Amniotic epithelial cell (primary cell): ENCODE measurements at places on chromosomes 3 and 15.

- DNase-seq = peak; percentile 31
Observed at GRCh38 chr3:115359536-115359935, 212.4 kb upstream of the ZBTB20 start.

- no peak for DNase-seq
Observed at GRCh38 chr3:143286392-143287010, 166.9 kb downstream of the CHST2 start.

GRCh38 chr3:150238995-150239619 lies 169.0 kb upstream of the TSC22D2 start:
- peak; percentile 25 for DNase-seq

- DNase-seq = no peak
Observed at GRCh38 chr3:86147119-86147518, 843.8 kb downstream of the VGLL3 start.

GRCh38 chr3:147419781-147420224 lies 10.6 kb downstream of the ZIC1 start:
- no peak for DNase-seq

DNA sequence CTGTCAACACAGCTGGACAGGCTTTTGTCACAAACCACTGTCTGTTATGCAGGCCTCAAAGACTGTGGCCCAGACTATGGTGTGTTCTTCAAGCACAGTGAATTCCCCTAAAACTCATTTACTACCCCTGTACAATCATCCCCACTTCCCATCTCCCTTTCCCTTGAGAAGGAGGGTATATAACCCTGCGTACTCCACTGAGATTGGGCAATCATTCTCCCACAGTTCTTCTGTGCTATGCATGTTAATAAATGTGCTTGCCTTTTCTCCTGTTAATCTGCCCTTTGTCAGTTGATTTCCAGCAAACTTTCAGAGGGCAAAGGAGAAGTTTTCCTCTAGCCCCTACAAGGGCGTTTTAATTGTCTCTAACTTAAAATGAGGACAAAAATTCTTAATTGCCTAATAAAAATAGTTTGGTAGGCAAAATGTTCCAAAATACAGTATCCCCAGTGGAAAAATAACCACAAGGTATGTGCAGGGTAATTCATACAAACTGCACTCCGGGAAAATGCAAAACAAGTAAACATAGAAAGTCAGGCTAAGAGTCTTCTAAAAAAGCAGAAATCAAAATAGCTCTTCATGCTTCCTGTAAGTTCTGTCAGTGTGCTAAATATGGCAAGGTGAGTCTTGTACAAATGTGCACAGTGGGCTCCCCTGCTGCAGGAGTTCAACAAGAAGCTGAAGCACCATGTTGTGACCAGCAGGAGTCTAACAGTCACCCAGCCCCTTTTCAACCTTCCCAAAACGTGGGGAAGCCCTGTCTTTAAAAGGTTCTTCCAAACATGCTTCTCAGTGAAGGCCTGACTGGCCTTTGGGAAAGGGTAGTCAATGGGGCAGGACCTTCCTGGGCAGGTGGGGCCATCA lies 10.2 kb downstream of the ATP10A start:
- DNase-seq = no peak

GRCh38 chr3:141469720-141470119 lies 17.1 kb upstream of the RASA2 start:
- DNase-seq = no peak

DNA sequence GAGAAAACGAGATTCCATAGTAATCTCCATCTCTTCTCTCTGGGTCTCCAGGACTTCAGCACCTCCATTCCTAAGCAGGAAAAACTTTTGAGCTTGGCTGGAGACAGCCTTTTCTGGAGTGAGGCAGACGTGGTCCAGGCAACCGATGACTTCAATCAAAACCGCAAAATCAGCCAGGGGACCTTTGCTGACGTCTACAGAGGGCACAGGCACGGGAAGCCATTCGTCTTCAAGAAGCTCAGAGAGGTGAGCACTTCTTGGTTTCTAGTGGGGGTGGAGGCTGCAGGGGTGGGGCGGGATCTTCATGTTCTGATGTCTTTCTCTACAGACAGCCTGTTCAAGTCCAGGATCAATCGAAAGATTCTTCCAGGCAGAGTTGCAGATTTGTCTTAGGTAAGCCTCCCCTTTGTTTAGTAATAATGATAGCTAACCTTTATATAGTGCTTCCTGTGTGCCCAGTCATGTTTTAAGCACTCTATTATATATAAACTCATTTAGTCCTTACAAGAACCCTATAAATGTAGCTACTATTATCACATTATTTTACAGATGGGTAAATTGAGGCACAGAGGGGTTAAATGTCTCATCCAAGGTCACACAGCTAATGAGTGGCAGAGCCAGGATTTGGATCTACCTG lies 35.0 kb upstream of the TATDN2 start:
- DNase-seq = peak; percentile 54

DNA sequence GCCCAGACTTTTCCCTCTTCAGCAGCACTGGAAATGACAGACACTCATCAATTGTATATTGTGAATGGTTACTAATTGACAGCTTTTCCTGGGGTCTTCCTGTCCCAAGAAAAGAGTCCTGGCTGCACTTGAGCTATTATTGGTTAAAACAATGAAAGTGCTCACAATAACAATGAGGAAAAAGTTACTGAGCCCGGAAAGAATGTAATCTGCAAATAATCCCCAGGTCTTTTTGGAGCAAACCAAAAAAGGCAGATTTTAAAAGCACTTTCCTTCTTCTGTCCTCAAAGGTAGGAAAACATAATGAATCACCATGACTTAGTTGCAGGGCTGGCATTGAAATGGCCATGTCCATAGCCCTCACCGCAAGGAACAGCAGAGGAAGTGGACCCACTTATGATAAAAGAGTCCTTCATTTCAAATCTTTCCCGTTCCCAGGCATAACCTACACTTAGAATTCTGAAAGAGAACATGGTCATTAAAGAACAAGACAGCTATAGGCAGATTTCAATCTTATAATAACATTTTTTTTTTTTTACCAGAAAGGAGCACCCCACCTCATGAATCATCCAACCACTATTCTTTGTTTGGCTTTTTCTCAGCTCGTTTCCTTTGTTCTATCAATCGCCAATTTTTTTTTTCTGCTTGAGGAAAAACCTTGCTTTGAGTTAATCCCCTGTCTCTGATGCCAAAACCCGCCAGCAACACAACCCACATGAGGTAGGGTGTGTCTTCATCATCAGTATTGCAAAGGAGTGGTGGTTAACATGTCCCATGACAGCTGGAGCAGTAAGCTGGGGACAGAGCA lies 35.5 kb upstream of the ATP1B3 start:
- no peak for DNase-seq

GRCh38 chr3:38588371-38588971 lies 61.0 kb downstream of the SCN5A start:
- DNase-seq = no peak

- DNase-seq = peak; percentile 64
Observed at GRCh38 chr3:125300416-125300815, 74.7 kb downstream of the ZNF148 start.

DNA sequence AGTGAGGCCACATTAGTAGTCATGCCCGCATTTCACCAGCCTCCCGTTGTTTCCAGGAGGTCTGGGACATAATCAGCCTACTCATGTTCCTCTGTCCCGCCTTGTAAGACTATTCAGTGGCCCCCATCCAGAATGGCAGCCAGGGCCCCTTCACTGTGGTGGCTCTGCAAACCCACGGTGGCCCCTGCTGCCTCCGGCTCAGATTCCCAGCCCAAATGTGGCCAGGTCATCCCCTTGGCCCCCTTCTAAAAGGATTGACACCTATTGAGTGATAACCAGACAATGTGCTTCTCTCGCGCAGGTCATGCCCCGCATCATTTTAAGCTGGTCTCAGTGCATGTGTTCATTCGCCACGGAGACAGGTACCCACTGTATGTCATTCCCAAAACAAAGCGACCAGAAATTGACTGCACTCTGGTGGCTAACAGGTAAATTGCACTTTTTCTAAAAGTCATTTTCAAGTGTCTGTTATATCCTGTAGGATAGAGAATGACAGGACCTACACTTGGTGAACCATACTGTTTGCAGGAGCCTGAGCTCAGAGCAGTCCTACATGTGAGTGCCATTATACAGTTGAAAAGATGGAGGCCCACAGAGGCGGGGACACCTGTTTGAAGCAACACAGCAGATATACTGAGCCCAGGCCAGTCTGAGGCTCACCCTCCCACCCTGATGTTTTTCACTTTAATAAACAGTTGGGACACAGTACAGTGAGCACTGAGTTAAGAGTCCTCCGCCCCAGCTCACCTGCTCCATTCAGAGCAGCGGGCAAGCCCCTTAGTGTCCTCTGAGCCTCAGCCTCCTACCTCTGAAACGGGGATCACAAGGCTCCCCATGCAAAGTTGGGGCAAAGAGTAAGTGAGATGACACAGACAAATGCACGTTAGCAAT lies 47.7 kb downstream of the PXYLP1 start:
- DNase-seq = peak; percentile 37

DNA sequence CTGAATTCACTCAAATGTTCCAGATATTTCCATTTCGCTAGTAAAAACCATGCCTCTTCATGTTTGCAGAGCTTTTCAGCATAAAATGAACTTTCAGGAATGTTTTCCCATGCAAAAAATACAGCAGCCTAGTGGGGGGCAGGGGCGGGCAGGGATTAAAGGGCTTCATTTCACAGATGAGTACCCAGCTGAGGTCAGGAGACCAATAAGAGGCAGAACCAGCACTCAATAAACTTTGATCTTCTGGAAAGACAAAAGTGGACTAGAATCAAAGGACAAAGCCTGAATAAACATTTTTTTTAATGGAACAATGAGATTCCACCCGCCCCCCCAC lies 8.0 kb downstream of the KLHL25 start:
- DNase-seq = no peak

DNA sequence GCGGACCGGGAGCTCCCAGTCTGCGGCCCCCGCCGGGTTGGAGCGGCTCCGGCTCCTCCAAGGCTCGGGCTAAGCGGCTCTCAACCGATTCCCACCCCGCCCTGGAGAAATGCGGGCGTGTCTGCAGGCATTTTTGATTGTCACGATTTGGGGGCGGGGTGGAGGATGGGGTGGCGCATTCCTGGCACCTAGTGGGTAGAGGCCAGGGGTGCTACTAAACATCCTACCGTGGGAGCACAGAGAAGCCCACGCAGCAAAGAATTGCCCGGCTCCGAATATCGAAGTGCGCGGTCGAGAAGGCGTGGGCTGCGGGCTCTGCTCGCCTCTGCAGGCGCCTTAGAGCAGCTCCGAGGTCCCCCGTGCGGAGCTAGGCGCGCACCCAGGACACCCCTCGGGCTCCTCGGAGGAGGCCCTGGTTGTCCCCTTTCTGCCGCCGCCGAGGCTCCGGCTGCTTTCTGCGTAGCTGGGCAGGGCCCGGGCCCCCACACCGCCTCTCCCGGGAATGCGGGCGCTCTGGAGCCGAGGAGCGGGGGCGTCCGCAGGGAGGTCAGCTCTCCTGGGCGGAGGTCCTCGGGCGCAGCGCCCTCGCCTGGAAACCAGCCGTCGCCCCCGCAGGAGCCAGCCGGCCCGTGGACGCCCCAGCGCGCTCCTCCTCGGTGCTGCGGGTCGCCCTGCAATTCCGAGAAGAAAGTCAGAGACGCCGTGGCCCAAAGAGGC lies 16.5 kb upstream of the LAMP3 start:
- peak; percentile 24 for DNase-seq

GRCh38 chr3:128591738-128592426 lies 58.7 kb downstream of the RPN1 start:
- no peak for DNase-seq

- DNase-seq = no peak
Observed at GRCh38 chr3:193764959-193765358, 172.0 kb downstream of the OPA1 start.

- DNase-seq = no peak
Observed at GRCh38 chr15:95292785-95293450, 1037.6 kb upstream of the NR2F2 start.

- no peak for DNase-seq
Observed at GRCh38 chr3:10259036-10259435, 10.8 kb downstream of the TATDN2 start.

- peak; percentile 90 for DNase-seq
Observed at GRCh38 chr3:51953445-51953844, 1.7 kb upstream of the GPR62 start.

GRCh38 chr15:72934921-72935320 lies 117.3 kb upstream of the NEO1 start:
- no peak for DNase-seq

DNA sequence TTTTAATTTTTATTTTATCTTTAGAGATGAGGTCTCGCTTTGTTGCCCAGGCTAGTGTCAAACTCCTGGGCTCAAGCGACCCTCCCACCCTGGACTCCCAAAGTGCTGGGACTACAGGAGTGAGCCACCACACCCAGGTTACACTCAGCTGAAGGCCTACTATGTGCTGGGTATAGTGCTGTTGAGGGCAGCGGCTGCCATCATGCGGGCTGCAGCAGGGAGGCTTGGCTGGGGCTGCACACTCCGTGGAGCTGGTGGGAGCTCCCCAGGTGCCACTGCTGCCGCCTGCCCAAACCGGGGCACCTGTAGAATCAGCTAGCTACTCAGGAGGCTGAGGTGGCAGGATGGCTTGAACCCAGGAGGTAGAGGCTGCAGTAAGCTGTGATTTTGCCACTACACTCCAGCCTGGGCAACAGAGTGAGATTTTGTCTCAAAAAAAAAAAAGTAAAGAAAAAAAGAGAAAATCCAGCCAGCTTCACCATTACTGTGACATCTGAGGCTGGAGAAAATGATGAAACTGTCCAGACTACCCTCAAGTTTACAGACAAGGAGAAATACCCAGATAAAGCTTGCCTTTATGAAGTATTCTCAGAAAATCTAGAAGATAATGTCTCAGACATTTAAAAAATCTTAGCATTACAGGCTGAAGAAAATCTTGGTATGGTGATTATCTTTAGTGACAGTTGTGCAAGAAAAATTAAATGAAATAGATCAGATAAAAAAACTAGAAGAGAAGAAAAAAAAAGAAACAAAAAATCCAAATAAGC lies 42.1 kb downstream of the CRABP1 start:
- DNase-seq = no peak

- DNase-seq = no peak
Observed at GRCh38 chr15:25739687-25740121, 123.4 kb downstream of the ATP10A start.

DNA sequence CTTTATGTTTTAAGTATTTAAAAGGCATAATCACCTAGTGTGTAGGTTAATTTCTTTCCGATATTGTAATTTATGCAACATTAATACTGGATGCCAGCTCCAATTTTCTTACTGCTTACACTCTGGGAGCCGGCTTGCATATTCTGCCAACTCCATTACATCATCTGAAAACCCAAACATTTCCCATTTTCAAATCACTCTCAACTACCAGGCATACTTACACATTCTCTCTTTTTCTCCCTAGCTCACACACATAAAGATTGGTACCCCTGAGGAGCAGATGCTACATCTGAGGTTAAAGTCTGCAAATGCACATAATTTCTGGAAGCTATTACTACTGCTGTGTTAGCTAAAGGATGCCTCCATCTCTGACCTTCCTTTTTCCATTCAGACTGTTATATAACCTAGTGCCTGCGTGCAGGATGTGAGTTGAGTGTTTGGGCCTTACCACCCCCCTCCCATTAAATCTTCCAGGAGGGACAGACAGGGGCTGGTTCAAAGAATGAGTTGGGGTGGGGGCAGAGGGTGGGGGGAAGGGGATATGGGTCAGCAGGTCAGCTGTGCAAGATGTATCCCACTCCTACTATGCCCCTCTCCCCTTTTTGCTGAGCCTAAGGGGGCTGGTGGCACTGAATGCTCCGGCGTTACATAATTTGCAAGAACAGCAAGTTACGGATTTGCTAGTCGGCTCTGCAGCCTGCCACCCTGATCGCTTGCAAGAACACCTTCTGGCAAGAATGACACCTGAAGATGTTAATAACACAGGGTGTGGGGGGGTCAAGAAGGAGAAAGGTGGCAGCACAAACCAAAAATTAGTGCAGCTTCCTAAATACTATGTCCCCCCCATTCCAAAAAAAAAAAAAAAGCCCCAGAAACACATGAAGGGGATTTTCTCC lies 2.5 kb downstream of the RORA start:
- no peak for DNase-seq

- no peak for DNase-seq
Observed at GRCh38 chr3:20154078-20154477, 31.9 kb downstream of the SGO1 start.
